ENCODE measurements at places on chromosomes 6 and 20. TPM values are rescaled to one million over a fixed set of nuclear protein-coding genes. Genes with fewer than 3 reads are reported as not detected.

The TRIM15 gene
- not detected for total RNA-seq

The MUC21 gene
- 721 TPM for total RNA-seq

The DEFB132 gene
- not detected for total RNA-seq

The TUBB1 gene
- not detected for total RNA-seq

The ISM1 gene
- total RNA-seq, result 1.7 TPM

The RSPO3 gene
- total RNA-seq, result 1.4 TPM

The OR11A1 gene
- total RNA-seq, result not detected

The C6orf89 gene
- total RNA-seq, result 33.6 TPM

The AVP gene
- not detected for total RNA-seq

The FHL5 gene
- 1.8 TPM for total RNA-seq

The ASIP gene
- total RNA-seq, result not detected

The FNDC11 gene
- 0.28 TPM for total RNA-seq

The PHACTR3 gene
- not detected for total RNA-seq

The MLN gene
- not detected for total RNA-seq

The EDEM2 gene
- total RNA-seq, result 13.7 TPM

The DAAM2 gene
- 2.3 TPM for total RNA-seq

The PKIB gene
- total RNA-seq, result 0.88 TPM

The FOXC1 gene
- total RNA-seq, result 6.5 TPM

The CALHM5 gene
- total RNA-seq, result 0.12 TPM

The SLC35D3 gene
- not detected for total RNA-seq

The KHDC1L gene
- 0.32 TPM for total RNA-seq

The CST5 gene
- not detected for total RNA-seq

The ESR1 gene
- total RNA-seq, result 0.80 TPM

The CD40 gene
- total RNA-seq, result 7.4 TPM

The FAM83D gene
- 67.0 TPM for total RNA-seq

The GPLD1 gene
- total RNA-seq, result 1.4 TPM

The SYCP2 gene
- 0.60 TPM for total RNA-seq

The PKHD1 gene
- 0.04 TPM for total RNA-seq

The MYLK2 gene
- 0.12 TPM for total RNA-seq

The GINS1 gene
- 8.6 TPM for total RNA-seq

All from esophagus mucosa (tissue), 1 donor.